ENCODE measurements at places on chromosomes 5 and 9. TPM values are rescaled to one million over a fixed set of nuclear protein-coding genes. Genes with fewer than 3 reads are reported as not detected.

GRCh38 chr5:79878721-79879336 is 112.2 kb downstream of the MTX3 start:
- no peak for DNase-seq

- no peak for DNase-seq
Observed at GRCh38 chr5:128472036-128472435, 66.0 kb downstream of the FBN2 start.

- no peak for DNase-seq
Observed at GRCh38 chr5:134086943-134087305, 27.6 kb upstream of the TCF7 start.

- no peak for DNase-seq
Observed at GRCh38 chr5:128427921-128428320, 110.1 kb downstream of the FBN2 start.

Gene DMRT2
- 2.4 TPM for total RNA-seq

GRCh38 chr5:160674901-160675300 is 177.1 kb downstream of the ATP10B start:
- DNase-seq: no peak

DNA sequence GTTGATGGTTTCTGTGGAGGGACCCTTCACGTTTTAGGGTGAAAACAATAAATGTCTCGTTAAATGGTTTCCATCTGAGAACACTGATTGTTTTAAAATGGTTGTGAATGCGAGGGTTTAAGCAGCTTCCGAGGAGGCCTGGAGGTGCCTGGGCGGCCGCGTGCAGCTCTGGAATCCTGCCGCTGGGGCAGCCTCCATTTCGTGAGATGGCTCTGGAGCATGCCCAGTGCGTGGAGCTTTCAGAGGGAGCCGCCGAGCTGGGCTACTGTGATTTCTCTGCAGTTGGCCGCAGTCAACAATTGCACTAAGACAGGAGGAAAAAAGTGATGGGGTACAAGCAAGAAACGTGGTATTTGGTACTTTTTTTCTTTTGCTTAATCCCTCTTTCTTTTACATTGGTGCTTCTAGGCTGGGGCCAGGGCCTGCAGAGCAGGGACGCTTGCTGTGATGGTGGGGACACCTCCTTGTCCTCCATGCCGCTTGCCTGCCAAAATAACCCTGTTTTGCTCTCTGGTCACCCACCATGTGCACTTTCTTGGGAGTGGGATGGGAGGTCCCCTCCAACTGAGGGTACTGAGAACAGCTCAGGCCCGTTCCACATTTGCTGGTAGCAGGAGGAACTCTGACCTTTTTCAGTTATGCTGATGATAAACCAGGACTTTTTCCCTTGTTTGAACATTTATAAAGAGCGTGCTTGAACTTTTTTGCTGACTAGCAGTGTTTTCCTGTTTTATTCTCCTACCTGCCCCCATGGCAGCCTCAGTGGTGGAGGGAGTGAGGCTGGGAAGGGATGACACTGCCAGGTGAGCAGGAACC is 47.1 kb downstream of the EHMT1 start:
- DNase-seq: peak; percentile 74

Gene TRPM6
- total RNA-seq: 3.5 TPM

Gene PCDHGA10
- total RNA-seq: 8.9 TPM

DNA sequence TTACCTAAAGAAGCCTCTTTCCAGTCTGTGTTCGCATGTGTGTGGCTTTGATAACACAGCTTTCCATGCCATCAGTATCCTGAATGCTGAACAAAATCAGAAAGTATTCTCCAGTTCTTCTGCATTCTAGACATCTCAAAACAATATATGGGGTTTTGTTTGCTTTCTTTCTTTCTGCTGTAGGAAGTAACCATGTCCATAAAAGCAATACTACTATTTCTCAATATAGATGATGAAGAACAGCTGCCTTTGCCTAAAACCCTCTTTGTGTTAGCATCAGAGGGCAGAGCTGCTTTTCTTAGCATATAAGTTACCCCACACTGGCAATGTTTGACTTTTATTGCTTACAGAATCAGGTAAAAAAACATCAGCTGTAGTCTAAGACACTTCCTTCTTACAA is 963.6 kb downstream of the CDH12 start:
- no peak for DNase-seq

DNA sequence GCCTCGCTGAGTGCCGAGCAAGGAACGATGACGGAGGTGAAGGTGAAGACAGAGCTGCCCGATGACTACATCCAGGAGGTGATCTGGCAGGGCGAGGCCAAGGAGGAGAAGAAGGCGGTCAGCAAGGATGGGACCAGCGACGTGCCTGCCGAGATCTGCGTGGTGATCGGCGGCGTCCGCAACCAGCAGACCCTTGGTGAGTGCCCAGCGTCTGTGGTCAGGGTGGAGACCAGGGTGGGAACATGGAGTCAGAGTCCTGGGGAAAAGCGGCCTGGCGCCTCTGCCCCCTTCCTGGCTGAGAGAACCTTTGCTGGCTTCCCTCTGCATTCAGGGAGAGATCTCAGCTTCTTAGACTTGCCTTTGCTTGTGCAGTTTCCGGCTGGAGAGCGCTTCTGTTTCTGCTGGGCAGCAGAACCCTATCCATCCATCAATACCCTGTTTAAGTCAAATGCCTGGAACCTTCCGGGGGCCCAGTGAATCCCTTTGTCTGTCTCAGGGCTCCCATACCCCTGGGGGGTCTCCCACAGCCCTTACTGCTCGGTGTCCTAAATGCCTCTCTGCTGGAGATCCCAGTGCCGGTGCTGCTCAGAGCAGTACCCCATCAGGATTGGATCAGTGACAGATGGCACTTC is 89.6 kb downstream of the AMBP start:
- DNase-seq: no peak

GRCh38 chr5:122770477-122770876 is 4.4 kb upstream of the SNX2 start:
- no peak for DNase-seq

- no peak for DNase-seq
Observed at GRCh38 chr5:72282878-72283277, 37.2 kb downstream of the MRPS27 start.

DNA sequence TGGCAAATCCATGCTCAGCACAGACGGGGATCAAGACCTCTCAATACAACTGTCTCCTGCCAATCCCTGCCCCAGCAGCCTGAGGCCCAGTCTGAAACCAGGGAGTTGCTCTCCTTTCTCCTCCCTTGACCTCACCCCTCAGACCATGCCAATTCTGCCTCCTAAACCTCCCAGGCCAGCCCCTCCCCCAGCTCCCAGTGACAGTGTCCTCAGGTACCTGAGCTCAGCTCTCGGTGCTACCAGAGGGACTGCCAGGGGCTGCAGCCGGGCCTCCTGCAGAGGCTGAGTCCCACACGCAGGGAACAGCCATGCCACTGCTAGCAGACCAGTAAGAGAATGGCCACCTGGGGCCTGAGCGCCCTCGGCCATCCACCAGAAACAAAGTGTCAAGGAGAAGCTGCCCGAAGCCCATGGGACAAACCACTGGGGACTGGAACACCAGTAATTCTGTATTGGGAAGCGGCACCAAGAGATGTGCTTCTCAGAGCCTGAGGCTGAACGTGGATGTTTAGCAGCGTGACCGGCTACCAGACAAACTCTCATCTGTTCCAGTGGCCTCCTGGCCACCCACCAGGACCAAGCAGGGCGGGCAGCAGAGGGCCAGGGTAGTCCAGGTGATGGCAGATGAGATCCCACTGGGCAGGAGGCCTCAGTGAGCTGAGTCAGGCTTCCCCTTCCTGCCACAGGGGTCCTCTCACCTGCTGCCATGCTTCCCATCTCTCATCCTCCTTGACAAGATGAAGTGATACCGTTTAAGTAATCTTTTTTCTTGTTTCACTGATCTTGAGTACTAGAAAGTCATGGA is 557 bp upstream of the IL3 start:
- no peak for DNase-seq

GRCh38 chr5:128798871-128799270 is 166.4 kb upstream of the SLC27A6 start:
- DNase-seq: no peak

GRCh38 chr5:53448851-53449250 is 31.6 kb upstream of the FST start:
- DNase-seq: no peak

GRCh38 chr9:96442491-96442890 is 7.5 kb upstream of the HABP4 start:
- no peak for DNase-seq

DNA sequence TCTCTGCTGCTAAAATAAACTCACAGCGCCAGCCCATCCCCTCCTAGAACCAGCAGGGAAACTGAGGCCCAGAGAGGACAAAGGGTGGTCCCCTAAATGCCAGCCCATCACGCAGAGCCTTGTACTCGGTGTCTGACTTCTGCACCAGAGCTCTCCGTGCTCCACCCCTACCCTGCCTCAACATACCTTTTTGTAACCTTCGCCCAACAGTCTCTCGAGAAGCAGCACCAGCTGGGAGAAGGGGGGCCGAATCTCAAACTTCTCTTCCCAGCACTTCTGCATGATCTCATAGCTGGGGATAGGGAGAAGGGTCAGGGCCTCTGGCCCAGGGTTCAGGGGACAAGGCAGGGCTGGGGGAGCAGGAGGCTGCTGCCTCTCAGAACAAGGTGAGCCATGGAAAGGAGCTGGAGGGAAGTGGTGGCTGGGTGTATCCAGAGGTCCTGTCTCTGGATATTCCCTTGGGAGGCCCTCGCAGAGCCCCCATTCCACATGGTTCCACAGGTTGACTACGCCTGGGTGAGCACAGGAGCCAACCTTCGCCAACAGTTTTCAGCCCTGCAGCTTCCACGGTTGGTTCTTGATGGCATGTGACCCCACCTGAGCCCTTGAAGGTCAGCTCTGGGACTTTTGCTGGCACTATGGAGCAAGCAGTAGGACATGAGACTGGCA is 32.3 kb upstream of the CSF1R start:
- DNase-seq: no peak

Gene IFNA2
- total RNA-seq: not detected

Gene NTRK2
- total RNA-seq: 75.0 TPM

All from sciatic nerve (tissue), 2 donors.